ENCODE measurements at places on chromosomes 5 and 9. TPM values are rescaled to one million over a fixed set of nuclear protein-coding genes. Genes with fewer than 3 reads are reported as not detected.

The TIMD4 gene
- not detected for total RNA-seq

The SLC30A5 gene
- total RNA-seq: 62.0 TPM

The POLR3G gene
- total RNA-seq: 17.8 TPM

The SERF1A gene
- total RNA-seq: 2.3 TPM

The PCDHA8 gene
- not detected for total RNA-seq

The LURAP1L gene
- total RNA-seq: 70.7 TPM

The FGFR4 gene
- total RNA-seq: 1.2 TPM

The ALDOB gene
- not detected for total RNA-seq

The ENHO gene
- not detected for total RNA-seq

Data from nasal cavity respiratory epithelium epithelial cell of viscerocranial mucosa (primary cell).